ENCODE measurements at places on chromosomes 4 and X.

- no peak for DNase-seq
These were observed 259.3 kb upstream of the IGFBP7 start for GRCh38 chr4:57369446-57369845.

DNA sequence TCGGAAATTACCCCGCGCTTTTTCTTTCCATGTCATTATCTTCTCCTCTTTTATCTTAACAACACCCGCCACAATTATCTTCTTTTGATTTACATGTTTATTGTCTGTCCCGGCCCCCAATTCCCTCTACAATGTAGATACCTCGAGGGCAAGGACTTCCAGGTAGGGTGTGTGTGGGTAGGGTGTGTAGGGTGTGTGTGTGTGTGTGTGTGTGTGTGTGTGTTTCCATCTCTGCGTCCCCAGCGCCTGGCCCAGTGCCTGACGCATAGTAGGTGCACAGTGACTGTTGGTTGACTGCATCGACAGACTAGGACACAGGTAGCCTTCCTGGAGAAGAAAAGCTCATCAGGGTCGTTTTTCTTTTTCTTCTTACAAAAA, 103.1 kb downstream of the UCHL1 start:
- no peak for DNase-seq

GRCh38 chr4:150244600-150244999, 166.4 kb downstream of the DCLK2 start:
- no peak for DNase-seq

DNA sequence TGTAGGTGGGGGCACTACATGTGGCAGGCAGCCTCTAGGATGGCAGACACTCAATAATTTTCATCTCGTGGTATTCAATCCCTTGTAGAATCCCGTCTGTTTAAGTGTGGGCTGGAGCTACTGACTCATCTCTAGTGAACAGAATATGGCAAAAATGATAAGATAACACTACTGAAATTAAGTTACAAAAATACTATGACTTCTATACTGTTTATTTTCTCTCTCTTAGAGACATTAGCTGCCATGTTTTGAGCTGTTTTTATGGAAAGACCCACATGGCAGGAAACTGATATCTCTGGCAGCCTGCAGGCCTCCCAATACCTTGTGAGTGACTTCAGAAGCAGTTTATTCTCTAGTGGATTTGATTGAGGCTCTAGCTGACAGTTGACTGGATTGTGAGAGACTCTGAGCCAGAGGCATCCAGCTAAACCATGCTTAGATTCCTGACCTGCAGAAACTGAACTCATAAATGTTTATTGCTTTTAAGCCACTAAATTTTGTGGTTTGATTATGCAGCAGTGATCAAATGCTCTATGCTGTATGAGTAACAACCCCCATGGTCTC, 298.8 kb upstream of the CTSO start:
- DNase-seq = no peak

GRCh38 chr4:17769406-17770174, 11.8 kb downstream of the FAM184B start:
- no peak for DNase-seq

- DNase-seq = no peak
These were observed 80.7 kb upstream of the EOLA2 start for GRCh38 chrX:150018931-150019361.

DNA sequence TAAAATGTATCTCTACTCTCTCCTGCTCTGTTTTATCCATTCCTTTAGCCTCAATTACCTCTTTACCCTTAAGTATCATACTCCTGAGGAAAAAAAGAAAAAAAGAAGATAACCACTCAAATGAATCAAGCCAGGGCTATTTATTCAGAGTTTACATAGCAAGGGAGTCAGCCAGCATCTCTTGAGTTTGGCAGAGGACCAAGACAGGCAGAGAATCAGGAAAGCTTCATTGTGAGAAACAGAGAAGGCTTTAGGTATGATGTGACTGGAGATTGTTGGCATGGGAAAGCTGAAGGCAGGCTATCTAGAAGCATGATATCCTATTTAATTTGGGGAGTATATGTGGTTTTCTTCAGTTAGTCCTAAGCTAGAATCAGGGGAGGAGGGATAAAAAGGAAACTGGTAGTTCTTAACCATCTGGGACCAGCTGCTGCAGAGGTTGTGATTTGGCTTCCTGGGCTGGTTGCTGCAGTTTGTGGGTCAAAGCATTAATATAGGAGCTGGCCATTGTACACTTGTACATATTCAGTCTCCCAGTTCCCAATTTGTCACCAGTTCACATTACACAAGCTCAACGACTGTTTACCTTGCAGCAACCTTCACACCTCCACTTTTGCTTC, 11.2 kb downstream of the APELA start:
- DNase-seq = no peak

Measured in SK-N-DZ (cell line).